ENCODE measurements at places on chromosomes 6 and 20.

- no peak for DNase-seq
Observed at GRCh38 chr20:17304774-17305173, 77.9 kb downstream of the PCSK2 start.

DNA sequence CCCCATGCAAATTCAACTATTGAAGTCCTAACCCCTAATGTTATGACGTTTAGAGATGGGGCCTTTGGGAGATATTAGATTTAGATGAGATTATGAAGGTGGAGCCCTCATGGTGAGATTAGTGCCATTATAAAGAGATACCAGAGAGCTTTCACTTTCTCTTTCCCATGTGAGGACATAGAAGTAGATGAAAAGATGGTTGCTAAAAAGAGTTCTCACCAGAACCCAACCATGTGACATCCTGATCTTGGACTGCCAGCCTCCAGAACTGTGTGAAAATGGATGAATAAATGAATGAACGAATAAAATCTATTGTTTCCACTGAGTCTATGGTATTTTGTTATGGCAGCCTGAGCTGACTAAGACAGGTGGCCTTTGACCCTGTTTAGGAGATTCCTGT is 50.6 kb upstream of the FBXO30 start:
- DNase-seq: no peak

DNA sequence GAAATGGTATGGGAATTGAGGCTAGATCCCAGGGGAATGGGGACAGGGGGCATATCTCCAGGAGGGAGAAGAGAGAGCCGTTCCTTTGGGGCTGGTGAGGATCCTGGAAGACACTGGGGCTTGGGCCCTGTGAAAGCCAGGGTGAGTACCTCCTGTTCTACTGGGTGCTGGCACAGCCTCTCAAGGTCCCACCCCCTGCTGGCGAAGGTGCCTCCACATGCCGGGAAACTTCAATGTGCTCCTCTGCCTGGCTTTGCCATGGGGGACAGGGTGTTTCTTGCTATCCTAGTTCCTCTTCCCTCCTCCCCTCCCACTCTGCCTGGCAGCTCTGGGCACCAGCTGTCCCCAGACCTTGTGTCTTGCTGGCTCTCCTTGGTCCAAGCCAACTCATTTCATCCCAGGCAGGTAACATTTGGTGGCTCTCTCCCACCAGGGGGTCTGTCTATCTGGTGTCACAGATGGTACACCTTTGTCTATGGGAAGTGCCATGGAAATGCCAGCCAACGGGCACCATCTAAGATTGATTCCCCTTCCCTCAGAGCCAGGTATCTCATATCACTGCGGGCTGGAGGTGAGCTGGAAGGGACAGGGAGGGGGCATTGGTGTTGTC is 56.8 kb downstream of the MDGA1 start:
- no peak for DNase-seq

DNA sequence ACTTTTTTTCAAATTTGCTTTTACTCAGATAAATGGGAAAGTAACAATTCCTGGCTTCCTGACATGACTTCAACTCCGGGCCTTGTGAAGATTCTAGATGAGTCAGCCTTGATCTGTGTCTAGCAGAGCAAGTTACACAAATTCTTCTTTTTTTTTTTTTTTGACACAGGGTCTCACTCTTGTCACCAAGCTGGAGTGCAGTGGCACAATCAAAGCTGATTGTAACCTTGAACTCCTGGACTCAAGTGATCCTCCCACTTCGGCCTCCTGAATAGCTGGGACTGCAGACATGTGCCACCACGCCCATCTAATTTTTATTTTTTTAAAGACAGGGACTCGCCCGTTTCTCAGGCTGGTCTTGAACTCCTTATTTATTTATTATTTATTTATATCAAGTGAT is 7.3 kb upstream of the ARHGAP18 start:
- no peak for DNase-seq

DNA sequence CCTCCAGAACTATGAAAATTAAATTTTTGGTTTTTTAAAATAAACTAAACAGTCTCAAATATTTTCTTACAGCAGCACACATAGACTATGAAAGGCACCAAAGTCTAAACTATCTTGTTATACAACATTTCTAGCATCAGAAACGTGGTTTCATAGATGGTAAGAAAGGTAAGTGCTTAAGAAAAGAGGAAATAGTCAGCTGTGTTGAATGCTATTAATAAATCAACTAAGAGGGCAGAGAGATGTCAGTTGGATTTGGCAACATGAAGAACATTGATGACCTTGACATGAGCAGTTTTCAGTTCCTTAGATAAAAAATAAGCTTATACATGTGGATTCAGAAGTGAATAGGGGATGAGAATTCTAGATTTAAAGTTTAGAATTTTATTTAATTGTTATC is 113.6 kb downstream of the RFX6 start:
- no peak for DNase-seq

DNA sequence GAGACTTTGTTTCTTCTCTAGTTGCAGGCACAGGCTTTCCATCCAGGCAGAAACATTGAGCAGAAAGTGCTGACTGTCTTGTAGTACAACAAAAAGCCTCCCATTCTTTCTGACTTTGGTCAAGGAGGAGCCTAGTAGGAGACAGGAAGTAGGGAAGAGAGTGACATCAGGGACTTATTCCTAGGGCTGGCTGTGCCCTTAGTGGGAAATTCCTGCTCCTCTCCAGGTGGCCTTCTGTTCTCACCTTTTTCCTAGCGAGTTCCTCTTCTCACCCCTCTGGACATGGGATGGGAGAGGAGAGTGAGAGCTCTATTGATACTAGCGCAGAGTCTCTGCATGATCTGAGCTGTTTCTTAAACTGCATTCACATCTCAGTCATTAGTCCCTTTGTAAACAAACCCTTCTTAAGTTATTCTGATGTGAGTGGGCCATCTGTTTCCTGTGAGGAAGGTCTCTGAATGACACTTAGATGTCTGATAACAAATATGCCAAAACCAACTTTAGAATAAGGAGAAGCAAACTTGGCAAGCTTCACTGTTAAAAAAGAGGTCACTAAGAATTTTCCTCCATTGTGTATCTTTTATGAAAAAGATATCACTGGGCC is 455.0 kb downstream of the GJA1 start:
- no peak for DNase-seq

- DNase-seq: no peak
Observed at GRCh38 chr6:3711776-3712175, 39.7 kb downstream of the PXDC1 start.

DNA sequence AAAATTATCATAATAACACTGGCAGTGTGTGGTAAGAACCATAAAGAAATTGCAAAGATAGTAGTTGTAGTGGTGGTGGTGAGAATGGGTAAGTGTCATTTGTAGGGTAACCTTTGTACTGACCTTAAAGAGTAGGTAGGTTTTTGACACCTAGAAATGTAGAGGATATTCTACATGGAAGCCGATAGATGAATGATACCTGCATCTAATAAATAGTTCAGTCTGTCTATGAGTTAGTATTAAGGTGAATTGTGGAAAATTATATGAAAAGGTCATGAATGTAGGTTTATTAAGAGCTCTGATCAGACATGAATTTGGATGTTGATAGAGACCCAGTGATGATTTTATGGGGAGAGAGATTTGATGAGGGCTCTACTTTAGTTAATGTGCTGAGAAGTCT is 78.1 kb downstream of the MYO6 start:
- no peak for DNase-seq

DNA sequence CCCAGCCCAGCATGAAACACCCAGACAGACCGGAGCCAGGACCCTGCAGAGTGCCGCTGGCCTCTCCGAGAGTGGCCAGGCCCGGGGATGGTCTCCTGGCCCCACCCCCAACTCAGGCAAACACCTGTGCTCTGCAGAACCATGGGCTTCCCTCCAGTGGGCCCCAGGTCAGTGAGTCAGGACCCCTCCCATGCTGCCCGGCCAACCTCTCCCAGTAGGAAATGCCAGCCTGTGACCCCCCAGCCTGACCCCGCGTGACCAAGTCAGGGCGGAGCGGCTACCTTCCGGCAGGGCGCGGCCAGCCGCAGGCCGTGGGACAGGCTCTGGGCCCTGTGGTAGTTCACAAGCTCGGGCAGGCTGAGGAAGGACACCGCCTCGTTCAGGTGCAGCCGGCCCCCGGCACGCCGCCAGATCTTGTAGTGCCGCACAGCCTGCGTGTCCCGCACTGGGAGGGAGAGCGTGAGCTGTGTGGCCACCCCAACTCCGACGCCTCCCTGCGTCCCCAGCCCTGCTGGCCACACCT is 3.2 kb downstream of the PTK6 start:
- no peak for DNase-seq

GRCh38 chr6:91719414-91719813 is 1132.5 kb upstream of the MAP3K7 start:
- no peak for DNase-seq

Measured in stimulated activated CD8-positive, alpha-beta memory T cell treated with anti-CD3 and anti-CD28 coated beads, Interleukin-12 subunit alpha, Interleukin-12 subunit beta, amount 100 ng/mL, for 4 hours (primary cell).